ENCODE measurements at places on chromosomes 4 and X.

DNA sequence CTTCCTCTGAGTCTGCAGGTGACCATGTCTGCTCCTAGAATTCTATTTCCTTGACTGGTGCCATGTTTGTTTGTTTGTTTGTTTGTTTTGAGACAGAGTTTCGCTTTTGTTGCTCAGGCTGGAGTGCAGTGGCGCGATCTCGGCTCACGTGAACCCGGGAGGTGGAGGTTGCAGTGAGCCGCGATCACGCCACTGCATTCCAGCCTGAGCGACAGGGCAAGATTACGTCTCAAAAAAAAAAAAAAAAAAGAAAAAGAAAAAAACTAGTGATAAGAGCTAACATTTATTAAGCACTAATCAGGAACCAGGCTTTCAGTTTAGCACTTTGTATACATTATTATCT, 7.2 kb downstream of the SAT1 start:
- DNase-seq = no peak

DNA sequence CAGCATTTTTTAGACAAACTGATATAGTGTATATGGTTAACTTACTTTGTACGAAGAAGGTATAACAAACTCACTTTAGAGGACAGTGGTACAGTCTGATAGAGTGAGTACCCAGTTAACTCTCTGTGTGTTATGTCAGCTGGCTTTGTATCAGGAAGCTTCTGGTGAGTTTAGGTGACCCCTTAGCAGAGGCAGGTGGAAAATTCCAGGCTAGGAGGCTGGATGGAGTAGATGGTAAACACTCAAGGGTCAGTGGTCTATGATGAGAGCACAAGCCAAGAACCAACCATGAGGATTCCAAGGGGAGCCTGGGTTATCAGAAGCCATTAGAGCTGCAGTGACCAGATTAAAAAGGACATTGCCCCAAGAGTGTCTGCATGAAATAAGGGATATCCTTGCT, 227.3 kb upstream of the CENPE start:
- DNase-seq = no peak

DNA sequence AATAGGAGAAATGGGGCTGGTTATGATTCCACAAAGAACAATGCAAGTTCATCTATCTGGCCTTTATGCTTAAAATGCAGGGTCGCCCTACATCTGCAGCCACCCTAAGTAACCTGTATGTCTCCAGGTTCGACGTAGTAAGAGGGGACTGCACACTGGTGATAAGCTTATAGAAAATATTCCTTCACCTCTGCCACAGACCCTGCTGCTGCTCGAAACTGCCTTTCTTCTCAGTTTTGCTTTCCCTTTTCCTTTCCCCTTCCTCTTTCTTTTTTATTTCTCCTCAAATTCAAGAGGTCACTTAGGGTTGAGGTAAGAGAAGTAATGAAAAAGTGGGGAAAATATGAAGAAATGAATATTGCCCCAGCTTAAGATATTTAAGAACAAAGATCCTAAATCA, 123.5 kb downstream of the DCHS2 start:
- DNase-seq = no peak

DNA sequence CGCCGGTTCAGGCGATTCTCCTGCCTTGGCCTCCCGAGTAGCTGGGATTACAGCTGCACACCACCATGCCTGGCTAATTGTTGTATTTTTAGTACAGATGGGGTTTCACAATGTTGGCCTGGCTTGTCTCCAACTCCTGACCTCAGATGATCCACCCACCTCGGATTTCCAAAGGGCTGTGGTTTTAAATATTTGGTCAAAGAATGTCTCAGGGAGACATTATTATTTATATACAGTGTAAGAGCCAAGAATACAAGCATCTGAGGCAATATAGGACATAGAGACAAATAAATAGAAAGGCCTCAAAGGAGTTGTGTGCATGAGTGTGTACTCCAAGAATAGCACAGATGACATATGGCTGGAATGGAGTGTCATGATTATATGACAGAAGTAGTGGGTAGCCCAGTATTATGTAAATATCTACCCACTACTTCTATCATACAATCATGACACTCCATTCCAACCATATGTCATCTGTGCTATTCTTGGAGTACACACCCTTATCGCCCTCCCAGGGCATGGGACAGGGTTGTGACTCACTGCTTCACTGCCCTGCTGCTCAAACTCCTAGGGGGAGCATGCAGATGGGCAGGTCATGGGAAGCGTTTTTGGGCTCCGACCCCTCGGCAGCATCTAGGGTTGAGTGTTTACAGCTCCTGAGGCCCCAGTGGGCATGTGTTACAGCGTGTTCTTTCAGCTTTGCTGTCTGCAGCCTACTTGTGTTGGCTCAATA, 1649.8 kb upstream of the PCDH10 start:
- DNase-seq = no peak

- DNase-seq = no peak
Observed at GRCh38 chr4:54094451-54094850, 5.5 kb upstream of the GSX2 start.
